Inflammatory macrophage treated with lipopolysaccharide for 4 hours (primary cell): ENCODE measurements at places on chromosomes 12 and 14.

GRCh38 chr14:30445011-30445793 lies 113.8 kb upstream of the G2E3 start:
- DNase-seq, result no peak

DNA sequence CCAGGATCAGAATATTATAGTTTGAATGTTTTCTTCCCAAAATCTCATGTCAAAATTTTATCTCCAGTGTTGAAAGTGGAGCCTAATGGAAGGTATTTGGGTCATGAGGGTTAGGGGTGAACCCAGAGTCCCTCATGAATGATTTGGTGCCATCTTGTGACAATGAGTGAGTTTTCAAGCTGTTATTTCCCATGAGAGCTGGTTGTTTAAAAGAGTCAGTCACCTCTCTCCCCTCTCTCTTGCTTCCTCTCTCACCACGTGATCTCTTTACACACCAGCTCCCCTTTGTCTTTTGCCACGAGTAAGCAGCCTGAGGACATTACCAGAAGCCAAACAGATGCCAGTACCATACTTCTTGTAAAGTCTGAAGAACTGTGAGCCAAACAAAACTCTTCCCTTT lies 561.6 kb downstream of the RERGL start:
- DNase-seq, result no peak

DNA sequence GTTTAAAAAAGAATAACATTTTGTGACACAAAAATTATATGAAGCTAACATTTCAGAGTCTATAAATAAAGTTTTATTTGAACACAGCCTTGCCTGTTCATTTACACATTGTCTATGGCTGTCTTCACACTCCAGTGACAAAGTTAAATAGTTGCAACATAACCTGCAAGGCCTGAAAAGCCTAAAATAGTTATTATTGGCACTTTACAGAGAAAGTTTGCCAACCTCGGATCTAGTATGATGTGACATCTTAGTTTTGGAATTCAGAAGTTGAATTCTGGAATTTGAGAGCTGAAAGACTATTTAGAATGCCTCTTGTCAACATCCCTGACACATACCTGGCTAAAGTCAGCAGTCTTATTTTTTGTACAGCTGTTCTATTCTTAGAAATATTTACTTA lies 68.3 kb downstream of the DYRK2 start:
- DNase-seq, result no peak

DNA sequence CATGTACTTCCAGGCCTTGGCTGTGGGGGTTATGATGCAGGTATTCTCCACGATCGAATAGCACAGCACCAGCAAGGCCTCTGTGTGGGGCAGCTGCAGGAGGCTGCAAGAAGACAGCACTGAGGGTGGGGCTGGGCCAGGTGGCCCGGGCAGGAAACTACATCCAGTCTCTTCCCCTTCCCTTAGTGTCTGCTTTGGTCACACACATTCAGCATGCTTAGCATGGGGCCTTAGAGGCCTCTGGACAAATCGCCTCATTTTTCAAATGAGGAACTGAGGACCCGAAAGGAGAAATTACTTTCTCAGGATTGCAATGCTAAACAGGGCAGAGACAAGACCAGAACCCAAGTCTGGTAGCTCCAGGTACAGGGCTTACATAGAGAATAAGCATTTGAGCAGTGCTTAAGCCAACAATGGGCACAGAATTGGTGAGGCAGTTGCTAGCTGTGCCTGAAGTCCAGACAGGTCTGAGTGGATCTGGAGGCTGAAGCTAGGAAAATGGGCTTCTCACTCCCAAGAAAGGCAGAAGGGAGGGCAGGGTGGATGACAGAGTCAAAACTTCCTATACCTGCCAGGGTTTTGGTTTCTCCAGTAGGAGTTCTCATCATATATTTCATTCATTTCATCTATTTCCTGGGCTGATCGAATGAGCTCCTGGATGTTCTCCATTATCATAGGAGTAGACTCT lies 3.5 kb downstream of the ACRBP start:
- DNase-seq, result peak; percentile 89

DNA sequence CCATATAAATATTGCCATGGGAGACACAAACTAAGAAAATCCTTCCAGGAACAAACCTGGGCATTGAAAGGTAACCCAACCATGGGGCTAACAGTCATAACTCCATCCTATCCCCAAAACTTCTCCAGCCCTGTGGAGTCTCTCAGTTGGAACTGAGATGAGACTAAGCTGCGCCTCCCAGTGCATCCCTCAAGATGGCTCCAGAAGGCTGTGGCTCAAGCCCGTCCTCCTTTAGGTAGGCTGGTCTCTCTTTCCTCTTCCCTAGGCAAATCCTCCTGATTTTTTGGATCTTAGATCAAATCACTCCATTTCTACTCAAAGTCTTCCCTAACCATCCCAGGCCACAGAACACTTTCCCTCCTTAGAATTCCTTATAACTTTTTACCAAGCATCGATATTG lies 364.3 kb upstream of the CCDC196 start:
- DNase-seq, result no peak

DNA sequence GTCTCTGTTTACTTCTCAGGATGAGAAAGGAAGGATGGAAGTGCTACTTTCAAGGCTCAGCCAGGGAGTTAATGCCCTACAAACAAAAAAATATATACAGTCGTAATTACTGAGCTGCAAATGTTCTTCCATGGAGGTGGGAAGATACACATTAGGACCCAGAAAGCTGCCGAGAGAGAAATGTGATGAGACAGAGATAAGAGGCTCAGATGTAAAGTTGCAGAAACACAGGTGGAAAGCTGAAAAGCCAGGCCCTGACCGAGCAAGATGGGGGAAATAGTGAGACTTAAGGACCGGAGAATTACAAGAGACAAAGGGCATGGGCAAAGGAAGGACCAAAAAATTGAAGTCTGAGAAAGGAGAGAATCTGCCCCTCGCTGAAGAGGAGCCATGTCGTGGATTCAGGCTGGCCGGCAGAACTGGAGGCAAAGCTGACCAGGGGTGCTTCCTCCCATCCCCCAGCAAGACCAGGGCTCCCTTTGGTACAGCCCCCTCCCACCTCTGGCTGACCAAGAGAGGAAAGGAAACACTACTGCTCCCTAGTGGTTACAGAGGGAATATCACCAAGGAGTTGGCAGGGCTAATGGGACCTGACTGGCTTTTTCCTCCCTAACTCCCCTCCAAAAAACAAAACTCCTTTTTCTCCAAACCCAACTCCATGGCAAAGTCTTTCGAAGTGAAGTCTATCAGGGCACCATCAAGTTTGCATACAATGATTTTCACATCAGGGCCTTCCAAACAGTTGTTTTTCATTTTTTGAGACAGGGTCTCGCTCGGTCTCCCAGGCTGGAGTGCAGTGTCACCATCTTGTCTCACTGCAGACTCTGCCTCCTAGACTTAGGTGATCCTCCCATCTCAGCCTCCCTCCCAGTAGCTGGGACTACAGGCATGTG lies 12.1 kb downstream of the ZFHX2 start:
- DNase-seq, result peak; percentile 34

DNA sequence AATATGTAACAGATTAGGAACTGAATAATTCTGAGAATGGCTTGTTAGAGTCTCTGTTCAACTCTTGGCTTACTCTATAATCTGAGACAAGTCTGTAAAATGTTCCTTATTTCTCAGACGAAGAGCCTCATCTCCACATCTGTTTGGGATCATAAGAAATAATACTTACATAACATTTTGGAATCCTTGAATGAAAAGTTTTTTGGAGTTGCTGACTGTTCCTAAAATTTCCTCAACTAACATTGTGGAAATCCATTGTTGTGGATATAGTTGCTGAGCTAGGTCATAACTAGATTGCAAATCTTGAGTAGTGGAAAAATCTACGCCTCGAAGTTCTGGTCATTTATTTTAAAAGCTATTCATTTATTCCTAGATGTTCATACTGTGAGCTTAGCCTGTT lies 402.9 kb downstream of the ZFP36L1 start:
- DNase-seq, result no peak

- DNase-seq, result peak; percentile 44
Measured at GRCh38 chr14:93906341-93907329, 20.5 kb upstream of the FAM181A start.
